ENCODE measurements at places on chromosomes 3 and 15.

GRCh38 chr15:58318517-58318916 lies 113.3 kb upstream of the LIPC start:
- no peak for DNase-seq

DNA sequence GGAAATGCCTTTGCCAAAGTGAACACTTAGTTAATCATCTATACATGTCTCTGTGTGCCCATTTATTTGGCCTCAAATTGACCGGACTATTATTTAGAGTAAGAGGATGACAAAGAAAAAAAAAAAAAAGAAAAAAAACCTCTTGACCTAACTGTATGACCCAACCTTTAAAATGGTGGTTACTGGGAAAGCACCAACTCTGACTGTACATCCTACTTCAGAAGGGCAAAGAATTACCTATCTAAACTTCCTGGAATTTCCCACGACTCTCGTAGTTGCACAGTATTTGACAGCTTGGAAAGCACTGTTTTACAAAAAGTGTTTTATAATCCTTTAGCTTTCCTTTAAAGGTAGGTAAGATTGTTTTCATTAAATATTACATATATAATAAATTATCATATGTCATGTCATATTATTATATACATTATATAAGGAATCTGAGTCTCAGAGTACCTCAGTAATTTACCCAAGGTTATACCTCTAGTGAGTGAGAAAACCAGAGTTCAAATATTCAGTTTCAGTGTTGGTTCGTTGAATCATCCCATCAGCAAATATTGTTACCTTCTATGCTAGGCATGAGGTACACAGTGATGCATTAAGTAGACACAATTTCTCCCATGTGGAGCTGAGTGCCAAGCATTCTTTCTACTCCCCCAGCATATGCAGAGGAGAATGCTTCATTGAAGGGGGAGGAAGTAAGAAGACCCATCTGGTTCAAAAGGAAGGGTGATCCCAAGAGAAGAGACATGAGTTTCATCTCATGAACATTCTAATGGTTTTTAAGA lies 5.0 kb downstream of the BCL2A1 start:
- DNase-seq: no peak

DNA sequence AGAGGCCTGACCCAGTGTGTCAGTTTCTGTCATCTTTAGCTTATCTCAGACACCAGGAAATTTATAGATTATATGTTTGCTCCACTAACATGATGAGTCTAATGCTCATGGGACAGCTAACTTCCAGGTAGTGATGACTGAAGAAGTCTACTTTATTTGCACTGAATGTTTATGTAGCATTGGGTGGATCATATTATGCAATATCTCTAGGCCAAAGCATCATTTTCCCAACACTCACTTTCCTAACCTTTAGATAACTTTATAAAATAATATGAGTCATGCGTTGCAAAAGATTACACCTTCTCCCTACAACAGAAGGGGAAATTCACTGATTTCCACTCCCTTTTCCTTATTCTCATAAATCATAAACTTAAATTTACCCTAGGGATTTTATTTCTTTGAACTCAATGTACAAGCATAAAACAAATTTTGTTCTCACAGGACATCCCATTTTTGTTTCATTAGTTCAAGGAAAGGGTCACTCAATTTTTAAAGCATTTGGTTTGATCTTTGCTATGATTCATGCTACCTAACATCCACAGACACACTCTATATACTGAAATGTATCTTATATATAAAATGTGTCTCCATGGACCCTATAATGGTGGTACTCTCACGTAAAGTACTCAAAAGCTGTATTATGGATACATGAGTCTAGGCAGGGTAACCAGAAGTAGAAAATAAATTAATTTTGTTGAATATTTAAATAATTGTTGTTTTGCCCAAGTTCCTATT lies 225.2 kb downstream of the WDR72 start:
- no peak for DNase-seq

DNA sequence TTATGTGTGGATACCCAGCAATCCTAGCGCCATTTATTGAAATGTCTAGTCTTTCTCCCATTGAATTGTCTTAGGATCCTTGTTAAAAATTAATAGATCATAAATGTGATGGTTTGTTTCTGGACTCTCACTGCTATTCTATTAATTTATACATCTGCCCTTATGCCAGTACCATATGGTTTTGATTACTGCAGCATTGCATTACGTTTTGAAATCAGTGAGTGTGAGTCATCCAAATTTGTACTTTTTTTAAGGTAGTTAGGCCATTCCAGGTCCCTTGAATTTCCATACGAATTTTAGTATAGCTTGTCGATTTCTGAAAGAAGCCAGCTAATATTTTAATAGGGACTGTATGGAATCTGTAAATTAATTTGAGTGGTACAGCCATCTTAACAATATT lies 648.6 kb upstream of the ZNF385D start:
- no peak for DNase-seq

DNA sequence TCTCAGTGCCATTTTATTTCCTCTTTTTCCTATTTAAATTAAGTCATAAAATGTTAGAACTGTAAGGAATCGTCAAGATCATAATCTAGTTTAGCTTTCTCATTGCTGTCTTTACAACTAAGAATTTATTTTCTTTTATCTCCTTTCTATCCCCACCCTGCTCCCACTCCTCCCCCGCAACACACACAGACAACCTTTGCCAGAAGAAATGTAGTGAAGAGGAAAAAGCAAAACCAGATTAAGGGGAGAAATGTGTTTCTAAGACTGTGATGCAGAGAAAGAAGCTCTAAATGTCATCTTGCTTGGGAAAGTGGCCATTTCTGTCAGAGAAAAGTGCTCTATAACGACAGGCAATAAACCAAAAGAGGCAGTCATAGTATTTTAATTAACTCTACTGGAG lies 78.3 kb upstream of the MLF1 start:
- no peak for DNase-seq

DNA sequence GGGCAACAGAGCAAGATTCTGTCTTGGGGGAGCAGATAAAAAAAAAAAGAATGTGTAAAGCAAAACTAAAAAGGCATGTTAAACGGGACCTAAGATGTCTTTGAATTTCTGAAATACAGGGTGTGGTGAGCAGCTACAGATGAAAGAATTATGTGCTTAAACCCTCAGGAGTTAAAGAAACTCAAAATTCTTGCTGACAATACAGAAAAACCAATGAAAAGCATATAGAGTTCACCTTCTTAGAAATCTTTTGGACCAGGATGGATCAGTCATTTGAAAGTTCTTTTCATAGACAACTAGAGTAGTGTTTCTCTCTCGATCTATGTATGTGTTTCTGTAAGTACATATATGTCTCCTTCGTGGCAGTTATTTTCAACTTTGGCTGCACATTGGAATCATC lies 31.4 kb downstream of the TUBGCP4 start:
- no peak for DNase-seq

DNA sequence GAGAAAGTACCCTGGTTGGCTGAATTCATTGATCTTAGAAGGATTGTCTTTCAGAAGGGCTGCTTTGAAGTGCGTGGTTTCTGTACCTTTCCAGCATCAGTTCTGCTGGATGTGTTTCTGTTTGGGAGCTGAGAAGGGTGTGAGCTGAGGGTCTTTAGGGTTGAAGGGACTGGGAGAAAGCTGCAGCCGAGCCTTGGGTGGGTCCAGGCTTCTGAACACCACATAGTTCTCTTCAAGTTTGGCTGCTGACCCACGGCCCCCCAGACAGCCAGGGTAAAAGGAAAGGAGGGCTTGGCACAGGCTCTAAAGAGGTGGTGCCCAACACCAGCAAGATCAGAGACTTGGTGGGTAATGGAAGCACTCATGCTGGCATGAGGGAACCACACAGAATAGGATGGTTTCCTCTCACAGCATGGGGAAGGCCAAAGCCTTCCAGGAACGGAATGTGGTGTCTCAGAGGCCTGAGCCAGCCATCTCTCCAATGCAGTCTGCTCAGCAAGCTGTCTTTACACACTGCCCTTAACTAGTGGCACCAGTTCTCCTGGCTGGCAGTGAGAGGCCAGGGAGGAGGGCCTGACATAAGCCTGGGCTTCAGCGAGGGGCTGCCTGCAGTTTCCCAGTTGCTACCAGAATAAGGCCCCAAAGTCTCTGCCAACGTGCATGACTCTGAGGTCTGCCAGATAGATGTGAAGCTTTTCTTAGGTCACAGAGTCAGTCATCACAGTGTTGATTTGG lies 239.0 kb upstream of the TRIM42 start:
- no peak for DNase-seq

DNA sequence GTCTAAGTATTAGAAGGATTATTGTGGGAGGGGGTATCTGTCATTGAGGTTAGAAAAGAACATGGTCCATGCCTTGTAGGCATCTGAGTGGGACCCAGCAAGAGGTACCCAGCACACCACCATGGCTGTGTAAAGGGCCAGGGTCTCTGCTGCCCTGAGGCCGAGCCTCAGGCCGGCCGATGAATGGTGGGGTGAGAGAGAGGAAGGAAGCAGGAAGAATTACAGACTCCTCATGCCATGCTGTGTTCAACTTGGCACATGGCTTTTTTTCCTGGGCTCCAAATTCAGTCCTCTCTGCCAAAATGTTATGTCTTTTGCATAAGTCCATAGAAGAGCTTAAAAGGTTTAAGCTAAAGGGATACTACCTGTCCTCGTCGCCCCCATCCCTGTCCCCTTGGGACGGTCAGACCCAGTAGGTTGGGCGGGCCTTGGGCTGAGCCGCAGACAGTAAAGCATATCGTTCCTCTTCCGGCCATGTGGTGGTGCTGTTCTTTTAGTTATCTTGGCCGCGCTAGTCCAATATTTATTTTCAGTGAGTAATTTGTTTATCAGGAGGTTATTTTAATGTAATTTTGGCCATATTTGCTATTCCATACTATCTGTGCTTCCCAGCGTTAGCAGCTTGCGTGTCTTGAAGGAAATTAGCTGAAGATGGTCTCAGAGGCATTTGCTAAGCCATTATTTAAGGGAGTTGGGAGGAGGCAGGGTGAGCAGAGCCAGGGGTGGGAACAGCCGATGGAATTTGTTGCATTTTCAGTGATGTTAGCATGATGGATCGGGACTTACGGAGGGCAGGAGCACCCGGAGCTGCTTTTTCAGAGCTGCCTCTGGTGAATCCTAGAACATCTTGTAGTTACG lies 152.4 kb downstream of the AGBL1 start:
- DNase-seq: no peak

DNA sequence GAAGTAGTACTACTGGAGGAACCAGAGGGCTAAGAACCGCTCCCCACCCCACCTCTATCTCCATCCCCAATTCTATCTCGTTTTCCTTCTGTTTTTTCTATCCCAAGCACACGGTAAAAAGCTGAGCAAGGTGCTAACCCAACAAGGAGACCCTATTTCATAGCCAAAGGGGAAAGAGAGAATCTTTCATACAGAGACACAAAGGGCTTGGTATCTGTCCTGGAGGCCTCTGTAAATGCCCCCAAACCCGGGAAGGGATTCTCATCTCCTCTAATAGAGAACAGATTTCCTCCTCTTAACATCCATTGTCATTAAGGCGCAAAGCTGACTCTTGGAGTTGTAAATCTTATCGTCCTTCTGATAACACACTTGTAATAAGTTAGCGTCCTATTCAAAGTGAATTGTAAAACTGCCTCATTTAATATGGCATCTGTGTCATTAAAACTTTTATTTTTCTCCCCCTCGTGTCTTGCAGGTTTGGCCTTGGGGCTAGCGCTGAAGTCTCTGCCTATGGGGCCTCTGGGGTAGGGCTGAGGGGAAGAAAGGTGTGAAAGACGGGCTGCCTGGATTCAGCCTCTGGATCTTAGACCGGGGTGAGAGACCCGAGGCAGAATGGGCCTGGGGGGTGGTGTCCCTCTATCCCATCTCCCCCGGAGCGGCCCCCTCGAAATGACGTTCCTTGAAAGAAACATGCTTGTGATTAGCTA lies 12.1 kb downstream of the NR2F2 start:
- DNase-seq: no peak

DNA sequence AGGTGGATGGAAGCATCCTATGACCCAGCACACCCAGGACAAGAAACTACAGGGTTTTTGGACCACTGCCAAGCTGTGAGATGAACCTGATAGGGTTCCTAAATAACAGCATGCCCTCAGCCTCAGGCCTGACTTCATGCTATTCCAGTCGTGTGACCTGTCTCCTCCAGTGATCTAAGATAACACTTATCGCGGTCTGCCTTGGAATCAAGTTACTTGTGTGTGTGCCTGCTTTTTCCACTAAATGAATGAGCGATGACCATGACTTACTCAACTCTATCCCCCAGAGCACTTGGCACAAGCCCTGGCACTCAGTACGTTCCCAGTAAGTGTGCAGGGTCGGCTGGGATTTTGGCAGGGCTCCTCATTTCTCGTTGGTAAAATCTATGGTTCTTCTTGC lies 172.7 kb upstream of the TP63 start:
- DNase-seq: no peak

DNA sequence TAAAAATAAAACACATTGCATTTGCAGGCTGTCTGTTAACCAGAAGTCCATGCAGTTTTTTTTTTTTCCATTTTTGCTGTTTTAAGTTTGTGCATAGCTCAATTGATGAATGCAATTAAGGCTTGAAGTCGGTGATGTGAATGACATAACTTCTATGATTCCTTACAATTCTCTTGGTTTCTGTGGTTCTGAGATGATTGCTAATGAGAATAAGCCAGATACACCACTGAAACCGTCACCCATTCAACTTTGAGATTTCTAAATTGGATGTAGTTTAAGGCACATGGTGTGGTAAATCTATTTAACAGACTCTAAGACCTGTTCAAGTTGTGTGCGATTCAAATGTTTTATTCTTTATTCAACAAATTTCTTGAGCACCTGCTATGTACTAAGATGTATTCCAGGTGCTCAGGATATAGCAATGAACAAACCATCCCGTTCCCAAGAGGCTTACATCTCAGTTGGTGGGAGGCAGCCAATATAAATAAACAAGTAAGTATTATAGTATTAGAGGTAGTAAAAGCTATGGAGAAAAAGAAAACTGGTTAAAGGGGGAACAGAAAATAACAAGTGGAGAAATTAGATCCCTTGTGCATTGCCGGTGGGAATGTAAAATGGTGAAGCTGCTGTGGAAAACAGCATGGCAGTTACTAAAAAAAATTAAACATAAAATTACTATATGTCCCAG lies 4.0 kb downstream of the ITPR1 start:
- DNase-seq: no peak

DNA sequence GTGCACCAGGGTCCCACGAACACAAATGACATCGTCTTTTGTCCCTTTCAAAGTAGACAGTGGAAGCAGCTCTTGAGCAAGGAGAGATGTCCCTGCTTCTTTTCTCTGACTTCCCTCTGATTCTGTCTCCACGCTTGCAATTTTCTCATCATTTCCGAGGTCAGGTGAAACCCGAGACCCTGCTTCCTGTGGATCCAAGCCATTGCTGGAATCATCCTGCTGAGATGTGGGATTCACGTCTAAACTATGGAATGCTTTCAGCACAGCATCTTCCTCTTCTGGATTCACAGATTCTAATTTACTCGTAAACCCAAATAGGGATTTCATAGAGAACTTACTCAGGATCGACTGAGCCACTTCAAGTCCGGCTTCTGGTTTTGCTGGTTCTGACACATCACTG lies 127.1 kb downstream of the FMN1 start:
- DNase-seq: no peak

GRCh38 chr3:190209533-190209932 lies 88.8 kb upstream of the P3H2 start:
- no peak for DNase-seq

DNA sequence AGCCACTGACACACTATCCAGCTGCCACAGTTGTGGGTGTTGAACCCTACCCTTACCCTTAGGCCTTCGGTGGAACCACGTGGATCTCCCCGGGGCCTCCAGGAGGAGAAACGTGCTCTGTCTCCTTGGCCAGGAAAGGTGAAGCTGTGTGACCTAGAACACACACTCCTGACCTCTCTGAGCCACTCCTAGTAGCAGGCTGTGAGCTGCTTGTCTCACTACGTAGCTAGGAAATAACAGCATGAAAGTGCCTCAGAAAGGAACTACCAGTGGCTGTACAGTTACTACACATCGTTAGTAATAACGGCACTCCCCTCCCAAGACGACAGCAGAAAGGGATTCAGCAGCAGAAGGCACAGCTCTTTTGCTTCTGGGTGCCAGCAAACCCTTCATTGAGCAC lies 36.2 kb upstream of the SLC6A6 start:
- DNase-seq: no peak

Data from stimulated activated CD8-positive, alpha-beta memory T cell treated with anti-CD3 and anti-CD28 coated beads, Interleukin-2, amount 100 ng/mL, for 1 hour (primary cell).